ENCODE measurements at places on chromosomes 1 and 21.

GRCh38 chr21:14543983-14544382, 2.1 kb downstream of the SAMSN1 start:
- DNase-seq = no peak

- no peak for DNase-seq
Measured at GRCh38 chr1:114099268-114099667, 54.4 kb downstream of the SYT6 start.

GRCh38 chr1:160432371-160432786, 32.0 kb downstream of the VANGL2 start:
- no peak for DNase-seq

DNA sequence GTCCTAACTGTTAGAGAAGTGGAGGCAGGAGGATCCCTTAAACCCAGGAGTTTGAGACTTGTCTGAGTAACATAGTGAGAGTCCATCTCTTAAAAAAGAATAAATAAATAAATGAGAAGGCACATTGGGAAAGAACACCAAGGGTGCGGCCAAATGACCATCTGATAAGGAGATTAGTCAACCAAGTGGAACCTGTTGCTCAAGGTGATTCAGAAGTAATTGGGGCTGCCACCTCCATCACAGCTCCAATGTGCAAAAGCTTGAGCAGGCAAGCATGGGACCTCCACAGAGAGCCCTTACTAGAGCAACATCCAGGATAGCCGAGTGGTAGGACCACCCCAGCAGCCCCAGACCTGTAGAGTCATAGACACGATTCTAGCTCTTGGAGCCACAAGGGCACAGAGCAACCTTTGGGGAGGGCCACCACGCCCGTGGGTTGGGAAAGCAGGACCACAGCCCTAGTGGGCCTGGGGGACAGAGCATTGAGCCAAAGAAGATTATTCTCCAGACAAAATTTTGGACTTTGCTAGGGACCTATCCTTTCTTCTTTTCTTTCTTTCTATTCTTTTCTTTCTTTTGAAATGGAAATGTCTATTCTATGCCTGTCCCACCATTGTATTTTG, 40.9 kb downstream of the KCNK1 start:
- DNase-seq = no peak

- DNase-seq = no peak
Measured at GRCh38 chr1:43396059-43396458, 6.4 kb downstream of the SZT2 start.

- no peak for DNase-seq
Measured at GRCh38 chr21:35724156-35724555, 336.2 kb downstream of the SETD4 start.

GRCh38 chr1:59072583-59072947, 224.3 kb upstream of the FGGY start:
- DNase-seq = no peak

DNA sequence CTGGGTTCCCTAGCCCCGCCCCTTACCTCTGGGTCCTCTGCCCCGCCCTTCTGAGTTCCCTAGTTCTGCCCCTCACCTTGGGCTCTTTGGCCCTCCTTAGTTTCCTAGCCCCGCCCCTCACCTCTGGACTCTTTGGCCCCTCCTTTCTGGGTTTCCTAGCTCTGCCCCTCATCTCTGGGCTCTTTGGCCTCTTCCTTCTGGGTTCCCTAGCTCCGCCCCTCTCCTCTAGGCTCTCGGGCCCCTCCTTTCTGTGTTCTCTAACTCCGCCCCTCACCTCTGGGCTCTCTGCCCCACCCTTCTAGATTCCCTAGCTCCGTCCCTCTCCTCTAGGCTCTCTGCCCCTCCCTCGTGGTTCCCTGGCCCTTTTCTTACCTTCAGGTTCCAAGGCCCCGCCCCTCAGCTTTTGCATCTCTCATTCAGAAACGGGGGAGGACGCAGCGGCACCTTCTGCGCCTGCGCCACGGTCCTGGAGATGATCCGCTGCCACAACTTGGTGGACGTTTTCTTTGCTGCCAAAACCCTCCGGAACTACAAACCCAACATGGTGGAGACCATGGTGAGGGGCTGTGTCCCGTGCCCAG, 88.5 kb downstream of the PTPRU start:
- no peak for DNase-seq

- no peak for DNase-seq
Measured at GRCh38 chr1:154992721-154993571, 440 bp upstream of the LENEP start.

- no peak for DNase-seq
Measured at GRCh38 chr1:238264951-238265350, 374.2 kb upstream of the ZP4 start.

- no peak for DNase-seq
Measured at GRCh38 chr1:15229707-15230131, 17.3 kb upstream of the FHAD1 start.

DNA sequence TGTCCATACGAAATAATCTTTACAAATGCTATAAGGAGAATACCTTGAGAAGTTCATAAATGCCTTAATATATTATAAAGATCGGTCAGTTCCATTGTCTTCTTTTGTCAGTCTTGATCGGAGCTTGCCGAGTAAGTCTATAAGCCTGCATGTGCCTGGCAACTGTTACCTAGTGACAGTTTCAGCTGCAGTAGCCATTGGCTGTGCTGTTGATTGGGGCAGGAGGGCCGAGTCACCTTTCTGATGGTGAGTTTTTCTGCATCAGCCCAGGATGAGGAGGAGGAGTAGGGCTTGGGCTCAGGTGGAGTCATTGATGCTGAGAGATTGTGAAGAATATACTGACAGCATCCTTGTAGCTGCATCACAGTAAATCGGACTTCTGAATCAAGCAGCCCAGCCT, 1.9 kb upstream of the GPR52 start:
- no peak for DNase-seq

DNA sequence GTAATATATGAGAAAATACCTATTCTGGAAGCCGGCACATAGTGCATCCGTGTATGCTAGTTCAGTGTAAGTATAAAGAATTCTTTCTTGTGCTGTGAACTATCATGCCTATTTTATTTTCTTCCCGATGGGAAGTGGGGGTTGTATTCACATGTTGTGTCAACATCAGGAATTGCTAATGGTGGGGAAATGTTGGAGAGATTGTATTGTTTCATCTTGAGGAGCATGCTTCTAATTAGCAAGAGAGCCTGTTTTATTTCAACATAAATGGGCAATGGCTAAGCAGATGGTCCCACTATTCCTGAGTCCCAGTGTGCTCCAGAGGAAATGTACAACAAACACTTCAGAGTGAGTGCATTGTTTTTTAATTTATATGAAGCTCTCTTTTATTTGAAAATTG, 485.2 kb downstream of the PLPP3 start:
- no peak for DNase-seq

GRCh38 chr1:110370827-110371226, 20.0 kb downstream of the SLC16A4 start:
- no peak for DNase-seq

DNA sequence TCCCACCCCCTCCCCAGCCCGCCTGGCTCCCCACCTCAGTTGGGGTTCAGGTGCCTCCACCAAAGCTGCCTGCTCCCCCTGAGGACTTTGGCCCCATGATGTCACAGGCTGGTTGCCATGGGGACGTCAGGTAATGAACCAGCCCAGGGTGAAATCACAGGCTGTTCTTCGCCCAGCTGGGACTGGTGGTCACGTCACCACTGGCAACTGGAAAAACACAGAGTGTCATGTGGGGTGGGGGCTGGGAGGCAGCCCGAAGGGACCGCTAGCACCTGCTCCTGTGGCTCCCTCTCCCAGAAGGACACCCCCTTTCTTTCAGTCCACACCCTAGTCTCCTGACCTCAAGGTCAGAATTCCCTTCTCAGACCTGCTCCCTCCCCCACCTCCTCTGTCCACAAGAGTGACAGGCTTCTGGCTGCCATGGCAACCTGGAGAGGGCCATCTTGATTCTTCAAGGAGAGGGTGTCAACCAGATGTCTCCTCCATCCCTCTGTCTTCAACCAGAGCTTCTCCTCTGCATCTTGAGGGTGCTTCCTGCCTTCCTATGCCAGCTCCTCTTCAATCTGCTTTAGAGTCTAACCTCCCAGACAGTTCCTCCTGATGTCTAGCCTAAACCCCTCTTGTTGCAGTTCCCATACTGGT, 6.2 kb downstream of the FAM131C start:
- DNase-seq = no peak

GRCh38 chr1:7301664-7301981, 469.5 kb upstream of the VAMP3 start:
- no peak for DNase-seq

DNA sequence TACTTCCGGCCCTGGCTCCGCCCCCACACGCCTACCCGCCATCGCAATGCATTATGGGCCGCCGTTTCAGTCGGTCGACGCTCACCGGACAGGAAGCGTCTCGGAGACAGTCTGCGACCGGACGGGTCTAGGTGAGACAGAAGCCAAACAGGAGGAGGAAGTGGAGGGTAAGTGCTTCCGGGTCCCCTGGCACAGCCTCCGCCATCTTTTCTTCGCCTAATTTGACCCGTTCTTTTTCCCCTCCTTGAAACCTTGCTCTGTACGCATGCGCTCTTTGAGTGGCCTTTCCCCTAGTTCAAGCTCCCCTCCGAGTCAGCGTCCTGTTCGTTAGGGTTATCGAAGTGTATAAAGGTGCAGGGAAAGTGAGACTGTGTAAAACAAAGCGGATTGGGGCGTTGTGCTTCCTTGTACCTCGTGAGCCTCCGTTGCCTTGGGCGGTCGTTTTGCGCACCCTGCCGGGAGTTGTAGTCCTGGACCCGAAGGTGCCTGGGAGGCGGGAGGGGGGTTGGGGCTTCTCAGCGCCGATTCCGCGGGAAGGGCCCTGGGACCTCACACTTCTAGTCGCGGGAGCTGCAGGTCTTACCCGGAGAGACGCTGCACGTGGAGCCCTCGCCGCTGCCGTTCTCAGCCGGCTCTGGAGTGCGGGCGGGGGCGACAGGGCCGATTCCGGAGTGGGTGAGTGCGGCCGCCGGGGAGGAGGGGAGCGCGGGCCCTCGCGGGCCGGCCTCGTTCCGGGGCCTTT, at the start of the genes ATP5PF and GABPA:
ATP5PF (minus strand) TSS at position 1 of the 742 bp plus-strand sequence. CDS start 5,110 bp downstream, outside the sequence.
GABPA (plus strand) TSS at position 69 of the 742 bp plus-strand sequence. CDS start 6,627 bp downstream, outside the sequence.
- peak; percentile 93 for DNase-seq

- DNase-seq = no peak
Measured at GRCh38 chr1:193926956-193927355, 740.5 kb upstream of the B3GALT2 start.

GRCh38 chr1:53284224-53285020, 43.4 kb downstream of the LRP8 start:
- no peak for DNase-seq

- DNase-seq = no peak
Measured at GRCh38 chr1:178908358-178908757, 37.5 kb upstream of the ANGPTL1 start.

GRCh38 chr21:39613041-39613934, 548 bp downstream of the B3GALT5 start:
- no peak for DNase-seq

- DNase-seq = no peak
Measured at GRCh38 chr1:231242516-231243198, 1.6 kb downstream of the GNPAT start.

DNA sequence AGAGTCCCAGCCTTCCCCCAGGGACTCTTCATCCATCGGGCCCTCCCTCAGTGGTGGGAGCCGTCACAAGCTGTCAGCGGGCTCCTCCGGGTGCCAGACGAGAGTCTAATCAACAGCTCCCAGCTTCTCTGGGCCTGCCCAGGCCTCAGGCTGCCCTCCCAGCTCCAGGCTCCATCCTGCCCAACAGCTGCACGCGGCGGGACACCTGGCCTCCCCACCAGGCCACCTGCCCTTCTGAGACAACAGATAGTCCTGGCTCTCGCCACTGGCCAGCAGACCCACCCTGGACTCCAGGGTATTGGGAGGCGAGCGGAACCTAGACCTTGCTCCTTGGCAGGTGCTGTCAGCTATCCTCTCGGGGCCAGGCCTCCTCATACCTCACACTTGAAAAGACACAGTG, 3.1 kb downstream of the WNT4 start:
- no peak for DNase-seq

DNA sequence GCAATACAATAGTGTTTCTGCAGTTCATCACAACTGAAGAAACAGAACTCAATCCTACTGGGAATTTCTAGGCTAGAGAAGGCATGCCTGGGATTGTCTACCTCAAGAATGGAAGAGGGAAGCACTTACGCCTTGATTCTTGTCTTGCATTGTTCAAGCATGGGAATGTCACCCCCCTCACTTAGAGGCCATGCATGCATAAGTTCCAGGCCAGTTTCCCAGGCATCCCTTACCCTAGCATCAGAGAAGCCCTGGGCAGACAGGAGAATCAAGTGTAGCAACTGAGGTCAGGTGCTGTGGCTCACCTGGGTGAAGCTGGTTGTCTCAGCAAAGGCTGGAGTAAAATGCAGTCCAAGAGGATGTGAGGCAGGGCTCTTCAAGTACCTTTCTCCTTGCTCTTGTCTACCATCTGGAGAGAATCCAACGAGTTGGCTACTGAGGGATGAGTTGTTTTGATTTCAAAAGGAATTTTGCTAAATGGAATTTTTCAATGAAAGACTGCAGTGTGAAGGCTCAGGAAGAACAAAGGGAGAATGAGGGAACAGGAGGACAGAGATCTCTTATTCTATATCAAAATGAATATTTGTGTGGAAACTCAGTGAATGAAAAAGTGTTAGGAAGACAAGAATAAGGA, 174.3 kb downstream of the NEK7 start:
- DNase-seq = no peak

DNA sequence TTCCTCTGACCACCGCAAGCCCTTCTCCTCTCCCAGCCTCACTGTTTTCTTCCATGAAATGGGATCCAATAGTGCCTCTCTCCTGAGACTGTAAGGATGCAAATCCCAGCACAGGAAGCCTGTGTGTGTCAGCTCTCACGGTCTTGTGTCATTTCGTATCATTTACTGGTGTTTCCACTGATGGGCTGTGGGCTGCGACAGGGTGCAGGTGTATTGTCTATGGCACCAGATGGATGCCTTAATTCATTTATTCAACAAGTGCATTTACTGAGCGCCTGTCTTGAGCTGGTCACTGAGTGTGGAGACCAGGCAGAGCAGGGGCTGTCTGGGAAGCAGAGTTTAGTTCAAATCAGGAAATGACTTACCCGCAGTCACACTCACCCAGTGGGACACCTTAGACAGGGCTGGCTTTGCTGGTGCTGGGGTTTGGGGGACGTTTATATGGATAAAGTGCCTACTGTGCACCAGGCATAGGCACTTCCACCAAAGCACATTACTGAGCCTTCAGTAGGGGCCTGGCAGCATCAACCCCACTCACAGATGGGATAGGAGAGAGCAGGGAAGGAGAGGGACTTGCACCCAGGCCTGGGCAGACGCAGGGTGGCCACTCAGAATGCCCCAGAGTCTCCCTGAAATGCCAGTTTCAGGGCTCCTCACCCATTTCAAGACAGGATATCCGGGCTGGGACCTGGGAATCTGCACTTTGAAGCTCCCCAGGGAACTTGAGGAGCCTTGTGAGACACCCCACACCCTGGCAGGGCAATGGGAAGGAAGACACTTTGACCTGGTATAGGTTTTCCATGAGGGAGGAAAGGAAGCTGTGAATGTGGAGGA, 398.9 kb downstream of the MATN1 start:
- no peak for DNase-seq

DNA sequence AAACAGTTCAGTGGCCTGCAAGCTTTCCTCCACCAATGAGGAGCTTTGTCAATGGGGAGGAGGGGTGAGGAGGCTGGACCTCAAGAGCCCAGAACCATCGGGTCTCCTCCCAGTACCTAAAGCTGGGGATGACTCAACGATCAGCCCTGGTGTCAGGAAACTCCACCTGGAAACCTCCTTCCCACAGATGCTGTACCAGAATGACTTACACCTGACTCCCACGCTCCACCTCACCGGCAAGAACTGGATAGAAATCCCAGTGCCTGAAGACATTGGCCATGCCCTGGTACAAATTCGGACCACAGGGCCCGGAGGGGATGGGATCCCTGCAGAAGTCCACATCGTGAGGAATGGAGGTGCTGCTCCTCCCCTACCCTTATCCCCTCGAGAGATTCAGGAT, 11.4 kb downstream of the TMEM81 start:
- no peak for DNase-seq

Measured in effector CD8-positive, alpha-beta T cell (primary cell).